ENCODE measurements at places on chromosomes 7 and 10. TPM values are rescaled to one million over a fixed set of nuclear protein-coding genes. Genes with fewer than 3 reads are reported as not detected.

DNA sequence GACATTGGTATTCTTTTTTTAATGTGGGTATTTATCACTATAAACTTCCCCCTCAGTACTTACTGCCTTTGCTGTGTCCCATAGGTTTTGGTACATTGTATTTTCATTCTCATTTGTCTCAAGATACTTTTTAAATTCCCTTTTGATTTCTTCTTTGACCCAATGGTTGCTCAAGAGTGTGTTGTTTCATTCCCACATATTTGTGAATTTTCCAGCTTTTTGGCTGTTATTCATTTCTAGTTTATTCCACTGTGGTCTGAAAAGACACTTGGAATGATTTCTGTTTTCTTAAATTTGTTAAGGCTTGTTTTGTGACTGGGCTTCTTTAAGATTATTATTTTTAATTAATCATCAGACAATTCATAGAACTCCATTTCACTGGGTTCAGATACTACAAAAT lies 105.0 kb downstream of the EPC1 start:
- DNase-seq, result no peak

DNA sequence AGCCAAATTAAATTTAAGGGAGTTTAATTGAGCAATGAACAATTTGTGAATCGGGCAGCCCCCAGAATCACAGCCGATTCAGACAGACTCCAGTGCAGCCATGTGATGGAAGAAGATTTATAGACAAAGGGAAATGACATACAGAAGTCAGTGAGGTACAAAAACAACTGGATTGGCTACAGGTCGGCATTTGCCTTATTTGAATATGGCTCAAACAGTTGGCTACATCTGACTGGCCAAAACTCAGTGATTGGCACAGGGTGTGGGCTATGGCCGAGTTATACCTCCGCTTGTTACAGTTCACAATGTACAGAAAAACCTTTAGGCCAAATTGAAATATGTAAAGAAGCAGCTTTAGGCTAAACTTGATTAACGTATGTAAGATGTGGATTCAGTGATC lies 30.8 kb upstream of the EIF4H start:
- no peak for DNase-seq

The CHN2 gene
- 4.8 TPM for total RNA-seq

DNA sequence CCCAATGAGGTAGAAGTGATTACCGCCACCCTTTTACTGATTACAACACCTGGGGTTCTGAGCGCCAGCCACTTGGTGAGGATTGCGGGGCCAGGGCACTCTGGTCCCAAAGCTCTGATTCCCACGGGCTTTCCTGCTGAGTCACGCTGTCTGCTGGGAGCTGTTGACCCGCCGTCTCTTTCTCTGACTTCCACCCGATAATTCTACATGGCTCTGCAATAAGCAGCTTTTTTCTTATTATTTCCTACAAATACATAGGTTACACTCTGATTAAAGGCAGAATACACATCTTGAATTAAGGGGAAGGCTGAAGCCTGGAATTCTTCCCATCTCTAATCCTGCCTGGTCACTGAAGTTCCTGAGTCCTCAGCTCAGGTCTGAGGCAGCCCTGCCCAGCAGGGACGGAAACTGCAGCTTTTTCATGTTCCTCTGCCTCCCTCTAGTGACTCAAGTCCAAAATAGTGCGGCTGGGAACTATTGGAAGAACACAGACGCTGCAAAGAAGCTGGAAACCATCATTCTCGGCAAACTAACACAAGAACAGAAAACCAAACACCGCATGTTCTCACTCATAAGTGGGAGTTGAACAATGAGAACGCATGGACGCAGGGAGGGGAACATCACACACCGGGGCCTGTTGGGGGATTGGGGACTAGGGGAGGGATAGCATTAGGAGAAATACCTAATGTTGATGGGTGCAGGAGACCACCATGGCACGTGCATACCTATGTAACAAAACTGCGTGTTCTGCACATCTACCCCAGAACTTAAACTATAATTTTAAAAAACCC lies 178.3 kb downstream of the PRKCQ start:
- peak; percentile 80 for DNase-seq

The RBM28 gene
- 33.9 TPM for total RNA-seq

The GIMAP1 gene
- 4.5 TPM for total RNA-seq

The CTAGE6 gene
- 0.12 TPM for total RNA-seq

The TBXAS1 gene
- 10.0 TPM for total RNA-seq

- DNase-seq, result peak; percentile 25
These were observed 61.2 kb upstream of the YAE1 start for GRCh38 chr7:39504963-39505362.

DNA sequence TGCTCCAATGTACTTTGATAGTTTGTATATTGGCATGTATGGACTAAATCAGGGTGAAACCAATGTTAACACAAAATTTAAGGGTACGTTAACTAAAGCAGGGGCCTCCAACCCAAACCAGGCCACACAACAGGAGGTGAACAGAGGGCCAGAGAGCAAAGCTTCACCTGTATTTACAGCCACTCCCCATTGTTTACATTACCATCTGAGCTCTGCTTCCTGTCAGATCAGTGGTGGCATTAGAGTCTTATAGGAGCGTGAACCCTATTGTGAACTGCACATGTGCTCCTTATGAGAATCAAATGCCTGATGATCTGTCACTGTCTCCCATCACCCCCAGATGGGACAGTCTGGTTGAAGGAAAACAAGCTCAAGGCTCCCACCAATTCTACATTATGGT lies 62.0 kb upstream of the SCIN start:
- no peak for DNase-seq

The NEBL gene
- total RNA-seq, result 386 TPM

DNA sequence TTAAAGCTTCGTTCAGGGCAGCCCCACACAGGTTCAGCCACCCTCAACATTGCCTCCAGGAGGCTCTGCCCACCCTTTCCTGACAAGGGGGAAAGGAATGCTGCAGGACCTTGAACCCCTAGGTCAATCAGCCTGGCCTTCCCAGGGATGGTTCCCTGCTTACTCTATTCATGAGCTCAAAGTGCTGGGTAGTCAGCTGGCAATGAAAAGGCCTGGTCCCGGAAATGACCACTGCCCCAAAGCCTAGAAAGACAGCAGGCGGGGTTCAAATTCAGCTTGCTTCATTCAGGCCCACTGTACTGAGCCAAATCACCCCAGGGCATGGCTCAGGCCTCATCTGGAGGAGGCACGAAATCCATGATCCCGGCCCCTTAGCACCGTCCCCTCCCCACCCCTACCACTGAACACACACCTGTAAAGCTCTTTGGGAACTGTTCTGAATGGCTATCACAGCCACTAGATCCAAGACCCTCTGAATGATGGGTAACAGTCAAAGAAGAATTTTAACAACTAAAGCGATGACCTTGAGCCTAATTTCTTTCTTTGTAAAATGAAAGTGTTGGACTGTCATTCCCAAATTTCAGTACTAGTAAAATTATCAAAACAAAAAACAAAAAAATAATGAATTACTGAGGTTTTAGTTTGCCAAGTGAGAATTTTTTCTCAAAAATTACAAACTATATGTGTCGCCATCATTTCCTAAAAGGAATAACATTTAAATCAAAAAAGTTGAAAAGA lies 1.0 kb downstream of the URGCP start:
- peak; percentile 26 for DNase-seq

The ELAPOR2 gene
- 9.5 TPM for total RNA-seq

DNA sequence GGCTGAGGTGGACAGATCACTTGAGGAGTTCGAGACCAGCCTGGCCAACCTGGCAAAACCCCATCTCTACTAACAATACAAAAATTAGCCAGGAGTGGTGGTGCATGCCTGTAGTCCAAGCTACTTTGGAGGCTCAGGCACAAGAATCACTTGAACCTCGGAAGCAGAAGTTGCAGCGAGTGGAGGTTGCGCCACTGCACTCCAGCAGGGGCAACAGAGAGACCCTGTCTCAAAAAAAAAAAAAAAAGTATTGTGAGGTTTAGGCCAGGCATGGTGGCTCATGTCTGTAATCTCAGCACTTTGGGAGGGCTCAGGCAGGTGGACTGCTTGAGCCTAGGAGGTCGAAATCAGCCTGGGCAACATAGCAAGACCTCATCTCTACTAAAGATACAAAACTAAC lies 16.0 kb downstream of the TET1 start:
- DNase-seq, result no peak

The NME8 gene
- not detected for total RNA-seq

DNA sequence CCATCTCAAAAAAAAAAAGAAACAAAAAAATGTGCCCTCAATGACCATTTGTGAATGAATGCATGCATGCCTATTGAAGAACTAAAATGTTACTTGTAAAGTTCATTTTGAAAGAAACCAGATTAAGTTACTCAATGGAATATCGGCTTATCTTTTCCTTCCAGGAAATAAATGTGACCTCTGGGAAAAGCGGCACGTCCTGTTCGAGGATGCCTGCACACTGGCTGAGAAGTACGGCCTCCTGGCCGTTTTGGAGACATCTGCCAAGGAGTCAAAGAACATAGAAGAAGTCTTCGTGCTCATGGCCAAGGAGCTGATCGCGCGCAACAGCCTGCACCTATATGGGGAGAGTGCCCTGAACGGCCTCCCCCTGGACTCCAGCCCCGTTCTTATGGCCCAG lies 21.9 kb downstream of the RAB19 start:
- DNase-seq, result peak; percentile 33

DNA sequence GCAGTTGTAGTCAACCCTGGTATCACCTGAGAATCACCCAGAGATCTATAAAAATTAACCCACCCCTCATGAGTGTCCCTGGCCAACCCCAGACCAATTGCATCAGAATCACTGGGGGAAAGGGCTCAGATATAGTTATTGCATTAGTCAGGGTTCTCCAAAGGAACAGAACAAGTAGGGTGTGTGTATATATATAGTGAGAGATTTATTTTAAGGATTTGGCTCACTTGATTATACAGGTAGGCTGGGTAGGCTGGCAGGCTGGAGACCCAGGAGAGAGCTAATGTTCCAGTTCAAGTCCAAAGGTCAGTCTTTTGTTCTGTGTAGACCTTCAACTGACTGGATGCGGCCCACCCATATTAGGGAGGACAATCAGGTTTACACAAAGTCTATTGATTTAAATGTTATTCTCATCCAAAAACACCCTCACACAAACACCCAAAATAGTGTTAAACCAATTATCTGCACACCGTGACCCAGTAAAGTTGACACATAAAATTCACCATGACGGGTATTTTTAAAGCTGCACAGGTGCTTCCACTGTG lies 372.9 kb upstream of the NFE2L3 start:
- DNase-seq, result no peak

DNA sequence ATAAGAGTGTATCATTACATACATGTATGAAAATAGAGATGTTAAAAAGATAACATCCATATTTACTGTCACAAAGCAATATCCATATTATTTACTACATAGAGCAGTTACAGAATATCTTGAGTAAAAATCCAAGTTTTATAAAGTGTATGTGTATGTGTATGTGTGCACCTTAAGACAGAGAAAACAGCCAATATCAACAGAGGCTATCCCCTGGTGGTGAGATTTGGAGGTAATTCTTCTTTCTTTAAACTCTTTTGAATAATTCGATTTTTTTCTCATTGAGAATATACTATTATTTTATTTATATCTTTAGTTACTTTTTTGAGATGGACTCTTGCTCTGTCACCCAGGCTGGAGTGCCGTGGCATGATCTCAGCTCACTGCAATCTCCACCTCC lies 18.4 kb downstream of the TRDMT1 start:
- no peak for DNase-seq

DNA sequence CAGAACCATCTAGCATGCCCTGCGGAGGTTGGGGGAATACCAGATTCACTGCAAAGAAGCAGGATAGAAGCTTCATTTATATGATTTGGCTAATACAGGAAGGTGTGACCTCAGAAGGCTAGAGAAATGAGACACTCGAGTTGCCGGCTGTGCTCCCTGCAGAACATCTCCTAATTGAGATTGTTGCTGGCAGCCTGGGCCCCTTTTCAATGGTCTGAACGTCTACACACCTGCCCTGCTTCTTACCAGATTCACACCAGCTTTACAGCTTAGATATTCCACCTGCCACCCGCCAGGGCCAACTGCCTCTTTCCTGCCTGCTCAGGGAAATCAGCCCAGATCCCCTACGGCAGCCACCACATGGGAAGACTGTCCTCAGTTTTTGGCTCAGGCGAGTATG lies 475.3 kb upstream of the AUTS2 start:
- no peak for DNase-seq

- no peak for DNase-seq
These were observed 147.5 kb upstream of the RHOBTB1 start for GRCh38 chr10:61091531-61091930.

The CCL24 gene
- not detected for total RNA-seq

- DNase-seq, result no peak
These were observed 3.5 kb downstream of the OAT start for GRCh38 chr10:124415210-124415609.

GRCh38 chr7:79420464-79420863 lies 33.0 kb downstream of the MAGI2 start:
- DNase-seq, result no peak

The PTF1A gene
- not detected for total RNA-seq

DNA sequence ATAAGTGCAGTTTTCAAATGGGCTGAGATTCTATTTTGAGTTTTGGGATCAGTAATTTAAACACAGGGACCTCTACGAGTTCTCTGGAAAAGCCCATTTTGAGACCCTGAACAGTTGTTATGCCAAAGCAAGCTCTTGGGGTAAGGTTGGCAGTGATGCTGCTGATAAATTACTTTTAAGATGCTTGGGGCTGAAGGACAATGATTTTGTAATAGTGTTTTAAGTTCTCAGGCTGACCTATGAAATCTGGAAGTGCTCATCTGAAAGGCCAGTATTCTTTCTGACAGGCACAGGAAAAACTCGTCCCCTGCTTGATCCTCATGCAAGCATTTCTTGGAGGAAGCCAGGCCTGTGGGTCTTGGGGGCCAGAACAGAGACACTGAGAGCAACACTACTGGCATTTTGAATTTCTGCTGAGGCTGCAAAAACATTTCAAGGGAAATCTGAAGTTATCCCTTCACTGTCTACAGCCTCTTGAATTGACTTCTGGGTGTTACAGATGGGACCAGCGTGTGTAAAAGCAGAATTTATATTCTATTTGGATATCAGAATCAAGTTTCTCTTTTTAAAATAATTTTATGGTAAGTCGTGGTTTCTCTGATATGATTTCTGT lies 79.7 kb downstream of the AUTS2 start:
- no peak for DNase-seq

- no peak for DNase-seq
These were observed 3.8 kb downstream of the KPNA7 start for GRCh38 chr7:99204078-99204477.

DNA sequence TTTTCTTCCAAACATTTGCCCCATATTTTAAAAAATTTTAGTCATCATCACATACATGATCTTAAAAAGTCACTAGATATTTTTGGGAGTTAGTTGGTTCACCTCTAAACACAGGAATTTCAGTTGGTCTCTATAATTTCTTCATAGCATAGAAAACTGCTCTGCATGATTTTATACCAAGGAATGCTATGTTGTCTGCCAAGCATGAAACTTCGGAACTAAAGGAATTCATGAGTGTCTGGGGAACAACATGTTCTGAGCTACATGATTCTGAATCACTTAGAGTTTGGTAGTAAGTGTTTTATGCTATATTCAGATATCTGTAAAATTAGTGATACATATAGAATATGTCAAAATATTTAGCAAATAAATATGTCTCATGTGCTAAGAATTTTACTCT lies 957.8 kb downstream of the GATA3 start:
- DNase-seq, result no peak

The PRSS1 gene
- not detected for total RNA-seq

The VAX1 gene
- total RNA-seq, result not detected

Data from left cardiac atrium (tissue), 4 donors.